ENCODE measurements at places on chromosomes 4 and X.
A peak's percentile ranks its signal among the peaks of the same experiment; 100 is the strongest.

GRCh38 chr4:161702287-161702686, 461.5 kb downstream of the FSTL5 start:
- no peak for DNase-seq

DNA sequence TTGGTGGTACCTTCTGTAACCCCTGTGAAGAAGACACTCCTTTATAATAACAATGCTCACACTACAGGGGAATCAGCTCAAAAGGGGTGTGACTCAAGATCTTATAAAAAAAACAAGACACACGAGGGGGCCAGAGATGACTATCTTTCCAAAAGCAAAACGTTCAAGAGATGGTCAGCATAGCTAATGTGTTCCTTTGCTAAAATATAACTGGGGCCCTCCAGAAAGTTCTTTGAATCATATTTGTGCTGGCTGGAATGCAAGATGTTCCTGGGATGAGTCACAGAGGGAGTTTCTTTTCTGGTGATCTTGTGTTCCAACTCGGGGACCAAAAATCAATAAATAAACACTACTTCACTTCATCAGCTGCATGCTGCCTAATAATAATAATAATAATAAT, 46.5 kb downstream of the RAI2 start:
- no peak for DNase-seq

GRCh38 chr4:34181891-34182290, 2062.4 kb downstream of the ARAP2 start:
- DNase-seq, result no peak

DNA sequence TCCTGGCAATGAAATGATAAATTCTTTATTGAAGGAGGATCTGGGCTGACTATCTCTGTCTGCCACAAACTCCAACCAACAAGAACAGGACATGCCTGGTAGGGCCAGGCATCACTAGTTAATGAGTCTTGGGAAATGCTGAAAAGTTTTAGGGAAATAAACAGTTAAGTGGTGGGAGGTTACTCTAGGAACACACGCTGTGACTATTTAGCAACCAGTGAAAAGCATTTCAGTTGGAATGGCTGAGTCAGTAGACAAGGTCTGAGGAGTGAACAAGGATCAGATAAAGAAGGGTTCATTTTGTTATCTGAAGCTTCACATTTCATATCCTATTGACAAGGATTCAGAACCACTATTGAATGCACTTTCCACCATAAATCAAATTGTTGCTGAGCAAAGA, 394.9 kb upstream of the BOD1L1 start:
- no peak for DNase-seq

DNA sequence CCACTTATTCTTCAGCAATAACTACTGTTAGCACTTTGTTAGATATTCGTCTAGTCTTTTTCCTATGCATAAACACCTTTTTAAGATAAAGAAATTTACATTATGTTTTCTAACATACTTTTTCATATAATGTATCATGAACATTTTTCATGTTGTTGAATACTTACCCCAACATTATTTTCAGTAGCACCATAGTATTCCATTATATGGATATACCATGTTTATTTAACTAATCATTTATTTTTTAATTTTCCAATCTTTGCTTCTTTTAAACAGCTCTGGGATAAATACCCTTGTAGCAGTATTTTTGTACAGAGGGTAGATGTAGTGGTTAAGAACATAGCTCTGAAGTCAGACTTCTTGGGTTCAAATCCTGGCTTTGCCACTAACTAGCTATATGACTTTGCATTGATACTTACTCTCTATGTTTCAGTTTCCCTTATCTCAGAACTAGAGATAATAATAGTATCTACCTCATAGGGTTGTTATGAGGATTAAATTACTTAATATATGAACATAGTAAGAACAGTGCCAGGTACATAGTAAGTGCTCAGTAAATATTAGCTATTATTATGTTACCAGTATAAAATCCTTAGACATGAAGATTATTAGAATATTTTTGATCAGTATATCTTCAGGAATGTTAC, 11.3 kb downstream of the EXOC1 start:
- DNase-seq, result no peak

DNA sequence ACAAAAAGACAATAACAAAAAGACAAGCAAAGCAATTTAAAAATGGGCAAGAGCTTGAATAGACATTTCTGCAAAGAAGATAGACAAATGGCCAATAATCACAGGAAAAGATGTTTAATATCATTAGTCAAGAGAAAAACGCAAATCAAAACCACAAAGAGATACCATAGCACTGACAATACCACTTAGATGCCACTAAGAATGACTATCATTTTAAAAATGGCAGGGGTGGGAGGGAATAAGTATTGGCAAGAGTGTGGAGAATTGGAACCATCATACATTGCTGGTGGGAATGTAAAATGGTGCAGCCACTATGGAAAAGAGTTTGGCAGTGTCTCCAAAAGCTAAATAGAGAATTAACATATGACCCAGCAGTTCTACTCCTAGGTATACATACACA, 15.1 kb upstream of the EXOC1 start:
- no peak for DNase-seq

GRCh38 chr4:168880072-168880675, 129.9 kb downstream of the CBR4 start:
- DNase-seq, result no peak

GRCh38 chr4:168585168-168586091, 88.6 kb downstream of the PALLD start:
- DNase-seq, result peak; percentile 85

DNA sequence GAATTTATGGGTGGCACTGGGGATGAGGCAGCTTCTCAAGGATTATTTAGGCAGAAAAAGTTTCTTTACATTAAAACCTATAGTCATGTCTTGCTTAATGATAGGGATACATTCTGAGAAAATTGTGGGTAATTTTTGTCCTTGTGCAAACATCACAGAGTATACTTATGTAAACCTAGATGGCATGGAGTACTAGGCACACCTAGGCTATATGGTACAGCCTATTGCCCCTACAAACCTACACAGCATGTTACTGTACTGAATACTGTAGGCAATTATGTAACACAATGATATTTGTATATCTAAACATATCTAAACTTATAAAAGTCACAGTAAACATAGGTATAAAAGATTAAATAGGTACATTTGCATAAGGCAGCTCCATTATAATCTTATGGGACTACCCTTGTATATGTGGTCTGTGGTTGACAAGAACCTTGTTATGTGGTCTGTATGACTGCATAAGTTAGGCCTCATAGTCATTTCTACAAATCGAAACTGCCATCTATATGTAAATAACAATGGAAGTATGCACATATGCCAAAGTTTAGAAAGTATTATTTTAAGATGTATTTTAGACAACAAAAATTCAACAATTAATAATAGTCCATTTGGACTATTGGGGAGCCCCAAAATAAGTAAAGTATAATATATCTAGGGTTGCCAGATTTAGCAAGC, 87.3 kb downstream of the CFAP299 start:
- no peak for DNase-seq

- no peak for DNase-seq
Measured at GRCh38 chr4:172630280-172630679, 538.3 kb upstream of the GALNT7 start.
